ENCODE measurements at places on chromosomes 3 and 15.
A peak's percentile ranks its signal among the peaks of the same experiment; 100 is the strongest.

GRCh38 chr3:112127522-112128494, 5.2 kb downstream of the GCSAM start:
- no peak for DNase-seq

- peak; percentile 77 for DNase-seq
These were observed 24.6 kb upstream of the CORO2B start for GRCh38 chr15:68553994-68554720.

- no peak for DNase-seq
These were observed 147.9 kb upstream of the THBS1 start for GRCh38 chr15:39432912-39433348.

- DNase-seq = peak; percentile 76
These were observed 6.9 kb upstream of the RPL35A start for GRCh38 chr3:197942956-197943556.

DNA sequence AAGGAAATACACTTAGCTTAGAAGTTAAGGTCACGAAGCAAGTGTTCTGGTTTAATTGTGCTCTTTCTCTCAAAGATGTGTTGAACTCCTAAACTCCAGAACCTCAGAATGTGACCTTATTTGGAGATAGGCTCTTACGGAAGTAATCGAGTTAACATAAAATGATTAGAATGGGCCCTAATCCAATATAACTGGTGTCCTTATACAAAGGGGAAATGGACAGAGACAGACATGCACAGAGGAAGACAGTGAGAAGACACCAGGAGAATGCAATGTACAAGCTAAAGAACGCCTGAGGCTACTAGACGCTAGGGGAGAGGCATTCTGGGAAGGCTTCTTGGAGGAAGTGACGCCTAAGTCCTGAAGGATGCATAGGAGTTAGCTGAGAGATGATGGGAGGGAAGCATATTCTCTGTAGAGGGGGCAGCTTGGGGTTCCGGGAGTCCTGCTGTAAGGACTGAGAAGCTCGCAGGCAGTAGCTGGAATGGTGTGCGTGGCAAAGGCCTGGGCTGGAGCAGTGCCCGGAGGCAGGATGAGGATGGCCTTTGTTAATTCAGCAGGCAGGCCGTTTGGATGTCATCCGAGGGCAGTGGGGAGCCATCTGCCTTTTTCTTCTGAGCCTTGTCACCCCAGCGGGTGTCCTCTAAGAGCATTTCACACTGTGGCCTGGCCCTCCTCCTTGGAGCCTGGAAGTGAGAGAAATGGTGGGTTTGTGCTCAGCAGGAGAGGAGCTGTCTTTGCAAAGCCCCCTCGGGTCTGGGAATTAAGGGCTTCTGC, 513.4 kb downstream of the SHQ1 start:
- no peak for DNase-seq

DNA sequence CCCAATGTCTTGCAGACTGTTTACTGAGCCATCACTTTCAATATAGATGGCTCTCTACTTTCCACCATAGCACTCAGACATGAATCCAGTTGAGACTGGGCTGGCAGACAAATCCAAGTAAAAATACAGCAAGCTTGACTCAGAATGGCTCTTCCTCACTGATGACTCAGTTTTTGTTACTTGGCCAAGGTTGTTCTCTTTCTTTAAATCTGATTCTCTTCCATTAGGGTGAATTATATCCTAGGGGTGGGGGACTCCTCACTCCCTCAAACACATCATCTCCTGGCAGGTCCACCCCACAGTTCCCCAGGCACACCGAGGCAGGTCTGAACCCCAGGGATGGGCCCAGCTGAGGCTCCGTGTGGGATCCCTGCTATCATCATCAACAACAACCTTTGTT, 157.9 kb downstream of the MEX3B start:
- DNase-seq = no peak

DNA sequence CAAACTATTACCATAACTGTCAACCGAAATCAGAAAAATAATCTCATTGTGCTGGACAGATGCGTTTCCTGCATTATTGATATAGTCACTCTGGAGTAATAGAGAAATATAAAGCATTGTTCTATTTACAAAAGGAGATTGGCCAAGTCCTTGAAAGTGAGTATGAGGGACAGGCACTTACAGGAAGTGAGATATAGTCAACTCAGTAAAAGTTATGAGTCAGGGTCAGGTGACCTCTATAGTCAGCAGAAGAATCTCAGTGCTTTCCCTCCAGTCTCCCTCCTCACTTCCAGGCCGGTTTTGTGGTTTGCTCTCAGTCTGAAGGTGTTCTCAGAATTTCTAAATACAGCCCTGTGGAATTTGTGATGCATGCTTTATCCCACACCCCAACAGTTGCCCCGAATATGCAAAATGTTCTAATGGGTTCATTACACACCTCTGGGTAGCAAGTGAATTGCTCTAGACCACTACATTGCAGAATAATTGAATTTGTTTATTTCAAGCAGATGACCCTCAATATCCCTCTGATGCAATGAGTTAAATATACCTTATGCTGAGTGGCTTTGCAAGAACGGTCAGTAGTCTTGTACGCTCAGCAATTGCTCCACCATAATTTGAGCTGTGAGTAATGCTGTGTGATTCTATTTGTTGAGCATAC, 787.7 kb downstream of the MCTP2 start:
- DNase-seq = peak; percentile 23

DNA sequence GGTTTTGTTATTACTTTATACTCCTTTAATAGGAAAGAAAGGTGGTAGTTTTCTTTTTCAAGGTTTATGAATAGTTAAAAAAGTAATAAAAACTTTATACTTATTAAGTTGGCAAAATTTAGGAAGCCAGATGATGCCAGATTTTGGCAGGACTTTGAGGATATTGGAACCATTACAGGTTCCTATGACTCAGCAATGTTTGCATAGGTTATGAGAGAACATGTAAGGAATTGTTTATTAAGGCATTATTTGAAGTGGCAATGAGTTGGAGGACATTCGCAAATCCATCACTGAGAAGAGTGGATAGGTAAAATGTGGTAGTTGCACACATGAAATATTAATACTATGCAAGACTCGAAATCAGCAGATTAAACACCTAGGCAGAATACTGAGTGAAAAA, 29.9 kb downstream of the CDAN1 start:
- no peak for DNase-seq

GRCh38 chr3:195458316-195458717, 15.5 kb upstream of the ACAP2 start:
- peak; percentile 22 for DNase-seq

- no peak for DNase-seq
These were observed 12.4 kb downstream of the SLC2A2 start for GRCh38 chr3:171013822-171014748.

GRCh38 chr3:18712713-18713576, 287.8 kb upstream of the SATB1 start:
- DNase-seq = no peak

DNA sequence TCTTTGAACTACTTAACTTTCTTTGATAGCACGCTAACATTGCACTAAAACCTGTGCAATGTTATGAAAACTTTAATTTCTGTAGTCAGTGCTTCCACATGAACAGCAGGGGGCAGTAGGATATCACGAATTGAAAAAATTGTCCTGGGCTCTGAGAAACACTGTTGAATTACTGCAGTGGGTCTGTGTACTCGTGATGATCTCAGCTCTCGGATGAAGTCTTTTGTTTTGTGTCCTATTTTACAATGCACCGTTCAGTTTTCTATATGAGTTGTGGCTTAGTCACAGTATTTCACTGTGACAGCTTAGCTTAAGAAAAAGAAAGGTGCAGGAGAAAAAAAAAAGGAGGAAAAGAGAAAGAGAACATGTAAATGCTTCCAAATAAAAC, 141.3 kb upstream of the CCDC54 start:
- DNase-seq = peak; percentile 97

- DNase-seq = no peak
These were observed 25.9 kb upstream of the RAB6B start for GRCh38 chr3:133921592-133921991.

DNA sequence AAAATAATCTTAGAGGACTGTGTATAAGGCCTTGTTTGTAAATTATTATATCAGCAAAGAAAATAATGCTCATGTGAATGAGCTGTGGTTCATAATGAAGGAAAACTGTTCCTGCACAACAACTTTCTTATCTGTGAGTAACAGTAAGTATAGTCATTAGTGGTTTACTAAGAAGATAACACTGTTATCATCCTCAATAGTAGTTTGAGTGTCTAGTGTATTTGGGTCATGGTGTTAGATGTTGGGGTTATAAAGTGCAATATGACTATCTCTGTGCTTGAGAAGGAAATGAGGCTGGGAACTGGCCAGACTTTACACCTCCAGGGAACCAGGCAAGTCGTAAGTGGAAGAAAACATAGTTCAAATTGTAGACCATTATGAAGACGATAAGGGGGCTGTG, 15.6 kb downstream of the VPS8 start:
- no peak for DNase-seq

GRCh38 chr3:50472958-50473357, 30.5 kb downstream of the CACNA2D2 start:
- DNase-seq = no peak

DNA sequence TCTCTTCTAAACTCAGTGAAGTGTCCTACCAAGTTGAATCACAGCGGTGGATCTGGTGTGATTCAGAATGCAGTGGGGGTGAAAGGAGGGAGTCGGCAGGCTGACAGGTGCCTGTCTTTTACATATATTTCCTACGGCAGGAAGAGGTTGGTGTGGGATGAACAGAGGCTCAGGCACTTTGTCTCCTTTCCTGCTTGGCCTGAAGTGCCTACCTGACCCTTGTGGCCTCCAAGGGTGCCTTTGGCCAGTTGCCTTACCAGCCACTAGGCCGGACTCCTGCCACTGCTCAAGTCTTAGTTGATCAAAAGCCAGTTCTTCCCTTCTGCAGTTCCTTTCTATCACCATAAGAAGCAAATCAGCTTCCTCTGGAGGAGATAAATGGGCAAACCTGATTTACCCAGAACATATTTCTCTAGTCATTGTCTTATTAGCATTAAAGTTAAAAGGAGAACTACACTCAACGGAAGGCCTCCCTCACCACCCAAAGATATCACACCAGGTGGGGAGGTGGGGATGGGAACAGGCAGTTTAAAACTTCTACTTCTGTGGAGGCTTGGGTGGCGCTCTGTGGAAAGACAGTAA, 52.1 kb downstream of the CRTC3 start:
- no peak for DNase-seq

GRCh38 chr3:25992606-25993005, 202.7 kb downstream of the OXSM start:
- no peak for DNase-seq

- no peak for DNase-seq
These were observed 9.3 kb downstream of the OXTR start for GRCh38 chr3:8760091-8760490.

DNA sequence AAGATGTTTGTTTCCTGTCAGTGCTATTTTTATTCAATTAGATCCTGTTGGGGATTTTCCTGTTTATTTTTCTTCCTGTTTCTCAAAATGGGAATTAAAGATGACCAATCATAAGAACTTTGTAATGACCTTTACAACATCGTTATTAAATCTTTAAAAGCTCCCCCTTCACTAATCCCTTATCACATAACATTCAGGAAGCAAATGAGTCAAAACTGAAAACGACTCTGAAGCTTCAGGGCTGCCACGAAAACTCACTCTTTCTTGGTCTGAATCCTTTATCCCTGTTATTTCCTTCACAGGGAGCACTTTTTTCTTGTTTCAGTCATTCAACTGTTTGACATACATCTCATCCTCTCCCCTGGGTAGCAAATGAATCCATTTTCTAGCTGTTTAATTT, 75.8 kb upstream of the MB21D2 start:
- DNase-seq = no peak

DNA sequence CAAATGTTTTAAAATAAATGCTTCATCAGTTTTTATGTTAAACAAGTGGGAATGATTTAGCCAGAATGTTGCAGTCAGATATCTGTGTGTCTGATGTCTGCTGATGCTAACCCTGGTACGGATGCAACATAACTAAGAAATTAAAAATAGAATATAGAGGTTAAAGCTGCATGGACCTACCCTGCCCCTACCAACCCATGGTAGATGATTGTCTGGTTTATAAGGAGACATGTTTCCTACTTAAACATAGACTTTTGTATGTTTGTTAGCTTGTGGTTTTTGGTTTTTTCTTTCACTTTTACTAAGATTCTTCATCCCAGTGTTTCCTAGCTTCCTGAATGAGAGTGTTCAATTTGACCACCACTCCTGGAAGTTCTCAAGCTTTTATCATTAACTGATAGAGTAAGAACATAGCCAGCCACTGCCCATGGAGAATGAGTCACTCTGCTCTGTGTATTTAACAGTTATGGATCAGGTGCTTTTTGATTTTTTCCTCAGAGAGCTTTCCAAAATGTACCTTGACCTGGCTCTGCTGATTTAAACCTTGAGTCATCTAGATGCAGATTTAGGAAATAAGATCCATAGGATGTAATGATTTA, 70.7 kb upstream of the VEPH1 start:
- no peak for DNase-seq

- DNase-seq = peak; percentile 49
These were observed 20.6 kb upstream of the GOLIM4 start for GRCh38 chr3:168116279-168116678.

GRCh38 chr15:75215107-75216004, 13.7 kb downstream of the C15orf39 start:
- no peak for DNase-seq

DNA sequence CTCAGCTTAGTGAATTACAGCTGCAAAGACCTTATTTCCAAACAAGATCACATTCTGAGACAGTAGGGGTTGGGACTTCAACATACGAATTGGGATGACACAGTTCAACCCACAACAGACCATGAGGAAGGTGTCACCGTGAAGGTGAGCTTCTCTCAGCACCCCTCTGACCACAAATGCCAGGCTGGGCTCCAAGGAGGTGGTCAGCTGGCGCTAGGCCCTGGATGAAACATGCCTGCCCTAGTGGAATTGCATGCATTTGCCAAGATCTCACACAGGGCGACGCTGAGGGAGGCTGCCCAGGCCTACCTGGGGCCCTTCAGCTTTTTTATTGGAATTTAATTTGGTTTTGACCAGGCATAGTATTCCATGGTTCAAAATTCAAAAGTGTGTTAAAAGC, 1.8 kb downstream of the CFAP100 start:
- DNase-seq = no peak

DNA sequence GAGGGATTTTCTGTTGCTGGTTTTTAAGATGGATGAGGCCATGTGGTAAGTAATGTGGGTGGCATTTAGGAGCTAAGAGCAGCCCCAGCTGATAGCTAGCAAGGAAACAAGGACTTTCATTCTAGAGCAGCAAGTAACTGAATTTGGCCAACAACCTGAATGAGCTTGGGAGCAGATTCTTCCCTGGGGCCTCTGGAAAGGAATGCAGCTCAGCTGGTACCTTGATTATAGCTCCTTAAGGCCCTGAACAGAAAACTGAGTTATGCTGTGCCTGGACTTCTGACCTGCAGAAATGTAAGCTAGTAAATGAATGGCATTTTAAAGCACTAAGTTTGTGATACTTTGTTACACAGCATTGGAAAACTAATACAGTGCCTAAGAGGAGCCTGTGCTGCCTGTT, 565.5 kb downstream of the PDCD6IP start:
- DNase-seq = no peak

DNA sequence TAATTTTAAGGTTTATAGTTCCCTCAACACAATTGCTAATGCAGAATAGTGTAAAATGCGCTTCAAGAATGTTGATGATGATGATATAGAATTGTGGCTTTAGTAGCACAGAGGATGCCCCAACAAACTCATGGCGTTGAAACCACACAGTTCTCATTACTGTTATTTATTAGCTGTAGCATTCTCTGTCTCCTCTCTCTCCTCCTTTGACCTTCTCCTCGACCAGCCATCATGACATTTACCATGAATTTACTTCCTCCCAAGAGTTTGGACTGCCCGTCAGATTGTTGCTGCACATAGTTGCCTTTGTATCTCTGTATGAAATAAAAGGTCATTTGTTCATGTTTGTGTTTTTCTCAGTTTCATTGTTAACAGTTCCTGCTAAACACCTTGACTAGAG, 27.8 kb upstream of the CRTC3 start:
- DNase-seq = peak; percentile 25

GRCh38 chr15:72770673-72771328, 12.8 kb downstream of the ADPGK start:
- peak; percentile 30 for DNase-seq
